ENCODE measurements at places on chromosomes 6 and 20. TPM values are rescaled to one million over a fixed set of nuclear protein-coding genes. Genes with fewer than 3 reads are reported as not detected.

GRCh38 chr6:130366107-130367005 is 539 bp downstream of the TMEM200A start:
- no peak for DNase-seq

DNA sequence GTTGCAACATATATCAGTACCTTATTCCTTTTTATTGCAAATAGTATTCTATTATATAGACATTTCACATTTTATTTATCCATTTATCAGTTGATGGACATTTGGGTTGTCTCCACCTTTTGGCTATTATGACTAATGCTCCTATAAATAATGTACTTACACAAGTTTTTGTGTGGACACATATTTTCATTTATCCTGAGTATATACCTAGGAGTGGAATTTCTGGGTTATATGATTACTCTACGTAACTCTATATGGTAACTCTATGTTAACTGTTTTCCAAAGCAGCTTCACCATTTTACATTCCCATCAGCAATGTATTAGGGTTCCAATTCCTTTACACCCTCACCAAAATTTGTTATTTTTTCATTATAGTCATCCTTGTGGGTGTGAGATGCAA is 405.0 kb downstream of the ESR1 start:
- no peak for DNase-seq

GRCh38 chr6:119012521-119012920 is 65.9 kb downstream of the FAM184A start:
- DNase-seq, result no peak

- no peak for DNase-seq
Observed at GRCh38 chr6:157240059-157240959, 83.0 kb downstream of the TMEM242 start.

- DNase-seq, result no peak
Observed at GRCh38 chr20:25017257-25017803, 24.8 kb upstream of the APMAP start.

The MDFI gene
- total RNA-seq, result 1.6 TPM

The NKX2-4 gene
- not detected for total RNA-seq

DNA sequence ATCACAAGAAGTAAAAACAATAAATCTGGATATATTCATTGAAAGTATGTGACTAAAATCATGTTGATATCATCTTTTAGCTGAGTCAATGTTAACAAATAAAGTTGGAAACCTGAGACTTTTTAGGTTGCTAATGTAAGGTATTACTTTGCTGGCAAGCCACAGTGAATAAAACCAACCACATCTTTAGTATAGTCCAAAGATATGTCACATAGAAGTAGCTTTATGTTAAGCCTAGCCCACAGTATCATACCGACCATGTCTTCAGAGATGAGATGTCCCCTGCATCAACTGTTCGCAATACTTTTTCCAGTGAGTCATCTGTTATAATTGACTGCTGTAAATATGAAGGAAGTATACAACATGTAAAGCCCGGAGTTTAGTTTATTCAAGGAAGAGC is 107.6 kb upstream of the MCHR2 start:
- no peak for DNase-seq

DNA sequence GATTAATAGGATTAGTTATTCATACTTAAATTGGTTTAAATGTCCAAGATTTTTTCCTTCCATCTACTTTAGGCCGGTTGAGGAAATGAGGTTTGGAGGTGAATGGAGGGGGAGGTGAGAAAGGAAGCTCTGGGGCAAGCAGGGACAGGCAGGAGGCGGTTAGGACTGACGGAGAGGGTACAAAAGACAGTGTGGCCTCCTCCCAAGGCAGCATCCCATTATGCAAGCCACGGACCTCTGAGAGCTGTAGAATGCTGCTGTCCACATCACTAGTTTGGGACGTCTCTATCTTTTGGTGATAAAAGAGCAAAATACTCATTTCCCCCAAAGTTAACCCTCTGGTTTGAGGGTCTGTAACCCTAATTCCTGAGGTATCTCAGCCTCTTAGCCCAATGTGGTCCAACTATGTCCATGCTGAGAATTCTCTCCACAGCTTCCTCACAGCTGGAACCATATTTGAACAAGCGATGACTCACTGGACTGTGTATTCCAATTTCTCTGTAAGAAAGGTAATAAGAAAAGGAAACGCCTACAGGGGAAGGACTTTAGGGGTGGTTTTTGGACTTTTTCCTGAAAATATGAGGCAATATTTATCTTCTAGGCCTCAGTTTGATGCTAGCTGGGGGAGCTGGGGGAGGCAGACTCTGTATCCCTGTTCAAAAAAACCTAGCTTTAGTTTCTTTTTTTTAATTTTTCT is 172.2 kb downstream of the TFAP2B start:
- no peak for DNase-seq

DNA sequence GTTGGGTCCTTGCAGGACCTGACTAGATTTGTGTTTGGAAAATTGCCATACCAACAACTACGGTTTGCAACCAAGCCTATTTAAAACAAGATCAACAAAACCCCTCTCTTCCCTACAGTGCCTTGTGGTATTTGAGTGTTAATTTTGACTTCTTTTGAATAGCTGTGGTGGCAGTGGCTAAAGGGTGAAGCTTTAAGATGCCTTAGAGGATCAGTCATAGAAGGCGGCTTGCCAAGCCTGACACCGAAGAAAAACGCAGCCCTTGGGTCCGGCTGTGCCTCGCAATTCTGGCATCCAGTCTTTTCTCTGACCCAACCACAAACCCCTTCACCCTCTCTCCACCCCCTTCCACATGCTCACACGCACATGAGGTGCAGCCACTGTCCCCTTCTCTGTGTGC is 32.6 kb downstream of the BMP6 start:
- no peak for DNase-seq

The EYA2 gene
- total RNA-seq, result 9.0 TPM

DNA sequence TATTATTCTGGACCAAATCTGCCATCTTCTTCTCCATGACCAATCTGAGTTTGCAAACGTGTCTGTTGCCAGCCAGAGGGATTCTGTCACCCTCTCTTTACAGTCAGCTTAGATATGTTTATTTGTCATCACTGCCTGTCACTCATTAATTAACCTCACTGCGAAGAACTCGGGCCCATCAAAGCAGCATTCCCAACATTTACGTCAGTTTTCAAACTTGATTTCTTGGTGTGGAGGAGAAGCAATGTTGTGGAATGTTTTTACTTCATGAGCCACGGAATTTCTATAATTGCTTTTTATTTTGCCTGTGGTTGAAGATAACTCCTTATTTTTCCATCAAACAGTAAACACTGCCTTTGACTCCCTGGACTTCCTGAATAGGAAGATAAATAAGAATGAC is 91.8 kb upstream of the CNKSR3 start:
- no peak for DNase-seq

The WFDC5 gene
- total RNA-seq, result not detected

GRCh38 chr6:12060780-12061609 is 48.9 kb downstream of the HIVEP1 start:
- peak; percentile 77 for DNase-seq

DNA sequence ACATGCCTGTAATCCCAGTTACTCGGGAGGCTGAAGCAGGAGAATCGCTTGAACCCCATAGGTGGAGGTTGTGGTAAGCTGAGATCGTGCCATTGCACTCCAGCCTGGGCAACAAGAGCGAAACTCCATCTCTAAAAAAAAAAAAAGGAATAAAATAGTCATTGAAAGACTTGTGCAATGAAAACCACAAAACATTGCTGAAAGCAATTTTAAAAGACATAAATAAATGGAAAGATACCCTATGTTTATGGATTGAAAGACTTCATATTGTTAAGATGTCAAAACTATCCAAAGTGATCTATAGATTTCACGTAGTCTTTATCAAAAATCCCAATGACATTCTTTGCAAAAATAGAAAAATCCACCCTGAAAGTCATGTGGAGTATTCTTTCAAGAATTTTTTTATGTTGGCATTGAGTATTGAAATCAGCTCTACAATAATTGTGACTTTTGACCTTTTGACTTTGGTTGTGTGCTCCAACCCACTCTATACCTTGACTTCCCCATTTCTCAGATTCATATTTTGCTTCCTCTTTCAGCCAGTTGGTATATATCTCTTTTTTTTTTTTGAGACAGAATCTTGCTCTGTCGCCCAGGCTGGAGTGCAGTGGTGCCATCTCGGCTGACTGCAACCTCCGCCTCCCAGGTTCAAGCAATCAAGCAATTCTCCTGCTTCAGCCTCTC is 45.5 kb upstream of the SLC23A2 start:
- DNase-seq, result no peak

- no peak for DNase-seq
Observed at GRCh38 chr6:33926451-33926850, 122.6 kb upstream of the MLN start.

- no peak for DNase-seq
Observed at GRCh38 chr6:135731116-135731515, 120.4 kb upstream of the PDE7B start.

- no peak for DNase-seq
Observed at GRCh38 chr20:23656372-23656771, 18.6 kb upstream of the CST3 start.

The FGD2 gene
- total RNA-seq, result 17.5 TPM

The MTFR2 gene
- not detected for total RNA-seq

- DNase-seq, result no peak
Observed at GRCh38 chr6:170206851-170207431, 83.9 kb downstream of the DLL1 start.

DNA sequence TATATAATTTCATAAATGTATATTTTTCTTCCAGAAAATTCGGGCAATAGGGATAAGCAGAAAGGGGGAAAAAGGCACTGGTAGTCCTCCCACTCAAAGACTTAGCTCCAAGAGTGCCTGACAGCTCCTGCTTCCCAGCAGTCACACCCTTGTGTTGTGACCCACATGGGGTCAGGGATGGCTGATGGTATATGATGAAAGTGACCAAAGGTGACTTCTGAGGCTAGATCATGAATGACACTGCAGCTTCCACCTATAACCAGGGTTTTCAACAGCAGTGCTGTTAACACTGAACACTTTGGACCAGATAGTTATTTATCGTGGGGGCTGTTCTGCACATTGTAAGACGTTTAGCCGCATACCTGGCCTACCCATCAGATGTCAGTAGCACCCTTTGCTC is 22.3 kb downstream of the FAM50B start:
- no peak for DNase-seq

DNA sequence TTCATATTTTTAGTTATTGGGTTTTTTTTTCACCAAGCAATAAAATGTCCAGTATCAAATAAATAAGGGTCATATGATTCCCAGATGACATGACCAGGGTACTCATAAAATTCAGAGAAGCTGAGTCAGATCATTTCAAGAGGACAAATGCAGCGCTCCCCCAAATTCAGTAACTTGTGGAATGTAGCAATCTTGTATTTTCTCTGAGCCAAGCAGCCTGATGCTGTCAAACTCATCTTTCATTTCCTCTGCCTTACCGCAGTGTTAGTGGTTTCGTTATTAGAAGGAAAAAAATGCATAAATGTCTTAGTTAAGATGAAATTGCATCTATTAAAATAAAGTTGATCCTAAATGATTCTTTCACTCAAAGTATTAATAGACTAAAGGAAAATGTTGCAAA is 57.8 kb upstream of the EDN1 start:
- no peak for DNase-seq

DNA sequence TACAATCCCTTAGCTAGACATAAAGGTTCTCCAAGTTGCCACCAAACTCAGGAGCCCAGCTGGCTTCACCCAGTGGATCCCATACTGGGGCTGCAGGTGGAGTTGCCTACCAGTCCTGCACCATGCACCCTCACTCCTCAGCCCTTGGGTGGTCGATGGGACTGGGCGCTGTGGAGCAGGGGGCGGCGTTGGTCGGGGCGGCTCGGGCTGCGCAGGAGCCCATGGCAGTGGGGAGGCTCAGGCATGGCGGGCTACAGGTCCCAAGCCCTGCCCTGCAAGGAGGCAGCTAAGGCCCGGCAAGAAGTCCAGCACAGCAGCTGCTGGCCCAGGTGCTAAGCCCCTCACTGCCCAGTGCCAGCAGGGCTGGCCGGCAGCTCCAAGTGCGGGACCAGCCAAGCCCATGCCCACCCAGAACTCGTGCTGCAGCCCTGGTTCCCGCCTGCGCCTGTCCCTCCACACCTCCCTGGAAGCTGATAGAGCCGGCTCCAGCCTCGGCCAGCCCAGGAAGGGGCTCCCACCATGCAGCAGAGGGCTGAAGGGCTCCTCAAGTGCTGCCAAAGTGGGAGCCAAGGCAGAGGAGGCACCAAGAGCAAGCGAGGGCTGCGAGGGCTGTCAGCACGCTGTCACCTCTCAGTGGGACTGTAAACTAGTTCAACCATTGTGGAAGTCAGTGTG is 912.1 kb downstream of the PHF3 start:
- no peak for DNase-seq

The NFATC2 gene
- 5.4 TPM for total RNA-seq

- peak; percentile 46 for DNase-seq
Observed at GRCh38 chr6:149834513-149835481, 29.4 kb downstream of the LRP11 start.

GRCh38 chr6:159444056-159444760 is 248.8 kb downstream of the SOD2 start:
- no peak for DNase-seq

- peak; percentile 61 for DNase-seq
Observed at GRCh38 chr6:158408552-158409130, 96.4 kb downstream of the TULP4 start.

DNA sequence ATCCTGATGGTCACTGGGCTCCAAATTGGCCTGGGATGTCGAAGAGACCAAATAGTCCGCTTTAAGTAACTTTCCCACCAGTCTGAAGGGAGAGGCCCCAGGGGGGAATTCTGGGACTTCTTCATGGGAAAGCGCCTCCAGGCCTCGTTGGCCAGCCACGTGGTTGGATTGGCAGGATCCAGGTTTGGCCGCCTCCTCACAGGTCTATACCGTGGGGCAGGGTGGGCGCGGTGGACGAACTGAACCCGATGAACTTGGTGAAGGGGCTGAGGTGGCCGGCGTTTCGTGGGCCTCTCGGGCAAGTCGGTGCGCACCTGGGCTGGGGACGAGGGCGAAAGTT is 297 bp downstream of the POM121L2 start:
- DNase-seq, result no peak

GRCh38 chr6:169659820-169660610 is 41.8 kb downstream of the WDR27 start:
- DNase-seq, result no peak

DNA sequence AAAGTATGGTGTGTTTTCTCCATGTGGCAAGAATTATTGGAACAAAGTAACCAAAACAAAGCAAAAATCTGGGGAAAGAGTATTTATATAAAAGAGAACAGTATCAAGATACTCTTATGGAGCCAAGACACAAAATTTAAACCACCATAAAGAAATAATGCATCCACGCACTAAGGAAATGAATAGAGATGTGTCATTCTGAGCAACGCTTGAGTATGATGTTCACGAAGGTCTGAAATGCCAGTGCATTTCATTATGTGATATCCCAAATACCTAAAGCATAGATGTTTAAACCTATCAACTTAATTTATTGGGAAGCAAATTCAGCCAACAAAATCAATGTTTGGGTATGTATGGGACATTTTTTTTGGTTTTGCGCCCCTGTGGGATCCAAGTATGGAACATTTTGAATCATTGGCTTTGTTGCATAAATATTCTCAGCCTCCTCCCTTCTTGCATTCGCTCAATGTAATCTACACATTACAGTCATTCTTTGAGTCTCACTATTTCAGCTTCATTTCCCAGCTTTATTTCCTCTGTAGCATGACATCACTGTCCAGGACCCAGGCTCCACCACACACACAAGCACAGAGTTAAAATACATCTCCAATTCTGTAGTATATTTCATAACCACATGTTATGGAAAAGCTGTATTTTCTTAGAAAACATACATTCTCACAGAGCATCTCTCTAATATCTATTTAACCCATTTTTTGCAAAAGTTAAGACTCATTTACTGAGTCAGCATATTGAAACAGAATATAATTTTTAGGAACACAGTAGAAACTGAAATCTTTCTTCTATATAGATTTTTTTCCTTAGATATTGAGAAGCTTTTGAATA is 11.6 kb upstream of the MOXD1 start:
- DNase-seq, result no peak

The GPX5 gene
- not detected for total RNA-seq

Measured in dorsolateral prefrontal cortex (tissue), 122 donors.